AG09319 (cell line): ENCODE measurements at places on chromosomes 5 and 9.

- DNase-seq: no peak
These were observed 27.4 kb upstream of the RFX3 start for GRCh38 chr9:3553076-3553765.

DNA sequence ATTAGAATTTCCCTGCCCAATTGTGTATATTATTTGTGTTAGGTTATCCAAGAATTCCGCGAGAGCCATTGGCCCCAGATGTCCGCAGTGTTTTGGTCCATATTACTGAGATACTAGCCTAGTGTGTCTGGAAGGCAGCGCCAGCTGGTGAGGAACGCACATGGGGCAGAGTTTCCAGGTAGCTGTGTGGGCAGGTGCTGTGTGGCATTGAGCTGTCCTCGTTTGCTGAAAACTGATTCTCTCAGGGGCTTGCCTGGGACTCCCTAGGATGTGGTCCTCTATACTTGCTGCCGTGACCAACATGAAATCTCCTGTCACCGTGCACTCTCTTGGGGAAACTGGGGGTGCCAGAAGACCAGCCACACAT, 288.7 kb downstream of the FANCC start:
- no peak for DNase-seq

- DNase-seq: no peak
These were observed 132.7 kb downstream of the TSSK1B start for GRCh38 chr5:113302120-113302519.

DNA sequence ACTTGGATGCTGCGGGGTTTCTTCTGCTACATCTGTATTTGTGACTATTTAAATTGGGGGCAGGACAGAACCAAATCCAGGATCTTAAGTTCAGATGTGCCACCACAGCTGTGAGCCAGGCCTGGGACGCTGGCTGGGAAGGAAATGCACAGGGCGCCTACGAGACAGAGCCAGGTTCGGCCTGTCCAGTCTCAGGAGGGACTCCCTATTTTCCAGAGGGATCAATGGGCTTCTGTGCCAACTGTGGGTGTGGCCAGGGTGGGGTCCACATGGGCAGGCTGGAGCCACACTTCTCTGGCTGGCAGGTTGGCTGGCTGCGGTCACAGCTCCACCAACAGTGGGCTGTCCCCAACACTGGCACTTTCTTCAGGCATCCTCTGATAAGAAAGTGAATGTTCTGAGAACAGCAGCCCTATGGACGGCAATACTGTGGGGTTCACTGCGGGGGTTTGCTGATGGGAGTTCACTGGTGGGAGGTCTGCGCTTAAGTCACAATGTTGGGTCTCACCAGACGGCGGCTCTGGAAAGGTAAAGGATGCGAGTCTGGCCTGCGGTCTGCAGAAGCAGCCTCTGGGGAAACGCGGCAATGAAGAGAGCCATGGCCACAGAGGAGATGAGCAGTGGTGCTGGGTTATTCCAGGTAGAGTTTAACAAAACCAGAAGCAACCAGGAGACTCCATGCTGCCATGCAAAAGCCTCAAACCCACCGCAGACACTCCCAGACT, 78.1 kb downstream of the DAP start:
- DNase-seq: no peak

GRCh38 chr5:36887532-36887931, 11.0 kb downstream of the NIPBL start:
- DNase-seq: no peak

- no peak for DNase-seq
These were observed 76.3 kb downstream of the AMBP start for GRCh38 chr9:114001794-114002261.

DNA sequence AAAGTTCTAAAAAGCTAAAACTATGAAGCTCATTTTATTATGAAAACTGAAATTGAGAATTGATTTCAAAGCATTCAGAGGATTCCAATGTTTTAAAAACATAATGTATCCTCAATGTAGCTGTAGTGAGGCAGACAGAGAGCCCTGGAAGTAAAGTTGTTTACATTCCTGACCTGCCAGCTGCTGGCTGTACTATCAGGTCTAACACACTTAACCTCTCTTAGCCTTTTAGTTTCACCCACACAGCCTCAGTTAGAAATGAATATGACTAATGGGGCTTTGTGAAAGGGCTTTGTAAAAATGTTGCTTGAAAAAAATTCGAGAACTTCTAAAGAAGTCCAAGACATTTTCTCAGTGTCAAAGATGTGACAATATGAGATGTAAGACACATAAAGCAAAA, 122.6 kb downstream of the FBXL17 start:
- DNase-seq: no peak

GRCh38 chr5:157563929-157564716, 11.5 kb downstream of the ADAM19 start:
- no peak for DNase-seq

GRCh38 chr5:177482359-177482795, 8.9 kb upstream of the DBN1 start:
- DNase-seq: no peak

GRCh38 chr9:102550266-102550665, 444.9 kb upstream of the CYLC2 start:
- DNase-seq: no peak

GRCh38 chr5:73625372-73625943, 538 bp upstream of the ARHGEF28 start:
- DNase-seq: no peak
